ENCODE measurements at places on chromosomes 13 and 19. TPM values are rescaled to one million over a fixed set of nuclear protein-coding genes. Genes with fewer than 3 reads are reported as not detected.

DNA sequence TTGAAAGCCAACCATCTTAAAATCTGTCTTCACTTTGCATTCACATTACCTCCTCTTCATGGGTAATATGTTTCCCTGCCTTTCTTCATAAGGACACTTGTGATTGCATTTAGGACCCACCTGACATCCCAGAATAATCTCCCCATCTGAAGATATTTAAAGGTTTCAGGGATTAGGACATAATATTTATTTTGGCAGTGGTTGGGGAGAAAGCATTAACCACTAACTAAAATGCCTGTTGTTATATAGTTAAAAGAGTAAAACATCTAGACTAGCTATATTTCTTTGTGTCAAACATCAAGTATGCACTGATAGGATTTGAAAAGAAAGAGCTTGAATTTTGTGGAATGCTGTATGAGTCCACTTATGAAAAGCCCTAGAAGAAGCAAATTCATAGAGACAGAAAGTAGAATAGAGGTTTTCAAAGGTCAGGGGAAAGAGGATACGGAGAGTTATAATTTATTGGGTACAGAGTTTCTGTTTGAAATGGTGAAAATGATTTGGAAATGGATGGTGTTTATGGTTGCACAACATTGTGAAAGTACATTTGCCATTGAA, 457.7 kb upstream of the SPRY2 start:
- H3K4me3 ChIP-seq, result no peak overlapping the region
- no peak overlapping the region for H3K27ac ChIP-seq
- no peaks in the 10 kb centered on the region for H3K4me1 ChIP-seq
- H3K27me3 ChIP-seq, result no peaks in the 10 kb centered on the region

COX7A1 gene
- 32.3 TPM for total RNA-seq

WDR18 gene
- total RNA-seq, result 45.8 TPM

GRCh38 chr13:67086260-67086659, 143.9 kb downstream of the PCDH9 start:
- H3K36me3 ChIP-seq, result no peaks in the 10 kb centered on the region
- no peak overlapping the region for H3K27ac ChIP-seq
- peaks cover 3% of the 10 kb centered on the region for H3K4me1 ChIP-seq

RASAL3 gene
- 2.6 TPM for total RNA-seq

GRCh38 chr13:43514311-43514710, 272.5 kb downstream of the ENOX1 start:
- DNase-seq, result no peak
- no peak overlapping the region for H3K4me3 ChIP-seq
- no peaks in the 10 kb centered on the region for H3K36me3 ChIP-seq
- H3K4me1 ChIP-seq, result no peaks in the 10 kb centered on the region
- H3K27ac ChIP-seq, result no peak overlapping the region
- H3K27me3 ChIP-seq, result no peaks in the 10 kb centered on the region

DNA sequence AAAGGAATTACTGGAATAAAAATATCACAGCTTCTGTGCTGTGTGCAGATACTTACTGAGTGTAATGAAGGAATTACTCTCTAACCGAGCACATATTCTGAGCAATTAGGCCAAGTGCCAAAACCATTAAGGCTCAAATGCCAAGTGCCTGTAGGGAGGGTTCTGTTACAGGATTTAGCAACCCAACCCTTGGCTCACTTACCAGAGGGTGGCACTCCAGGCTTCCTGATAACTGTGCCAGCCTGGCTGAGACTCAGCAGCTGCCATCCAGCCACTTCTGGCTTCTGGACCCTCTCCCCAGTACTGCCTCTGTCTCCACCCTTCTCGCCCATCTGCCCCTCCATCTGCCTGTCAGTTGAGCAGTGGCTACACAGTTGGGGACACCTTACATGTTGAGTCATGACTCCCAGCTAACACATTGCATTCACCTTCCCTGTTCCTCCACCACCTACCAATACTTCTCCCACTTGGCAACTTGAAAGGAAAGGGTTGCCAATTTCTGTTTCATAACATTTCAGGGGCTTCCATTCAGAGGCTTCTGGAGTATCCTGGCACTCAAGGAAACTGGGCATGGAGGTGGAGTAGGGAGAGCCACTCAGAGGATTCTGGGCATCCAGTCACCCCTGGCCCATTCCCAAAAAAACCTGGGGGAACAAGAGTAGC, 110.5 kb downstream of the COG6 start:
- H3K27ac ChIP-seq, result no peak overlapping the region
- H3K4me1 ChIP-seq, result peaks cover 23% of the 10 kb centered on the region
- no peak overlapping the region for H3K4me3 ChIP-seq
- DNase-seq, result peak; percentile 70

OR10H1 gene
- total RNA-seq, result not detected

GRCh38 chr13:80047406-80047805, 293.5 kb downstream of the SPRY2 start:
- H3K4me3 ChIP-seq, result no peak overlapping the region
- H3K27ac ChIP-seq, result no peak overlapping the region
- H3K4me1 ChIP-seq, result peaks cover 7% of the 10 kb centered on the region

TEX29 gene
- not detected for total RNA-seq

- DNase-seq, result no peak
- H3K4me1 ChIP-seq, result no peaks in the 10 kb centered on the region
- H3K27me3 ChIP-seq, result no peaks in the 10 kb centered on the region
- no peak overlapping the region for H3K27ac ChIP-seq
- H3K36me3 ChIP-seq, result no peaks in the 10 kb centered on the region
- H3K4me3 ChIP-seq, result no peak overlapping the region
Measured at GRCh38 chr13:34258646-34259386, 440.9 kb downstream of the RFC3 start.

GRCh38 chr13:112443191-112443994, 67.2 kb downstream of the SPACA7 start:
- H3K4me1 ChIP-seq, result no peaks in the 10 kb centered on the region
- no peak overlapping the region for H3K27ac ChIP-seq
- peaks cover 7% of the 10 kb centered on the region for H3K27me3 ChIP-seq
- H3K4me3 ChIP-seq, result no peak overlapping the region
- no peak for DNase-seq
- H3K36me3 ChIP-seq, result no peaks in the 10 kb centered on the region

GRCh38 chr13:49374585-49375290, 69.1 kb downstream of the CAB39L start:
- H3K4me3 ChIP-seq, result no peak overlapping the region
- no peak overlapping the region for H3K27ac ChIP-seq
- DNase-seq, result no peak
- peaks cover 12% of the 10 kb centered on the region for H3K4me1 ChIP-seq
- H3K27me3 ChIP-seq, result no peaks in the 10 kb centered on the region

GRCh38 chr19:2327773-2328400, 499 bp downstream of the LSM7 start:
- DNase-seq, result no peak
- H3K4me1 ChIP-seq, result peaks cover 51% of the 10 kb centered on the region
- H3K36me3 ChIP-seq, result no peaks in the 10 kb centered on the region

- no peak overlapping the region for H3K4me3 ChIP-seq
- H3K27me3 ChIP-seq, result peaks cover 3% of the 10 kb centered on the region
- H3K4me1 ChIP-seq, result no peaks in the 10 kb centered on the region
- H3K27ac ChIP-seq, result no peak overlapping the region
- DNase-seq, result no peak
Measured at GRCh38 chr13:37647031-37647650, 48.6 kb upstream of the POSTN start.

DNA sequence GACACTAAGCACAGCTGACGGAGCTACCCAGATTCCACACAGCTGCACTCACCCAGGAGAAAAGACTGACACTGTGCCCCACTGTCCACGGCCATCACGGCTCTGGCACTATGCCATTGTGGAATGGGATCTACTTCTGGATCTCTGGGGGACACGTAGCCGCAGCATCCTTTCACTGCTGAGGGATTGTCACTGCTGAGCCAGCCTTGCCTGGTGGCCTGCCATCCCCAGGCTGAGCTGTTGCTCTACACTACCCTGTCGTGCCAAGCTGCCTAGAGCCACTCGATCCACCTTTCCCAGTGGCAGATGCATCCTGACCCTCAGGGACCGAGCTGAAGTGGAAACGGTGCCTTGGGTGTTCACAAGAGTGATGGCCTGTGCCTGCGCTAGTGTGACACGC, 5.0 kb upstream of the LILRB5 start:
- no peaks in the 10 kb centered on the region for H3K36me3 ChIP-seq
- H3K27ac ChIP-seq, result no peak overlapping the region
- H3K27me3 ChIP-seq, result no peaks in the 10 kb centered on the region
- no peaks in the 10 kb centered on the region for H3K4me1 ChIP-seq
- no peak overlapping the region for H3K4me3 ChIP-seq

NLRP11 gene
- not detected for total RNA-seq

DNA sequence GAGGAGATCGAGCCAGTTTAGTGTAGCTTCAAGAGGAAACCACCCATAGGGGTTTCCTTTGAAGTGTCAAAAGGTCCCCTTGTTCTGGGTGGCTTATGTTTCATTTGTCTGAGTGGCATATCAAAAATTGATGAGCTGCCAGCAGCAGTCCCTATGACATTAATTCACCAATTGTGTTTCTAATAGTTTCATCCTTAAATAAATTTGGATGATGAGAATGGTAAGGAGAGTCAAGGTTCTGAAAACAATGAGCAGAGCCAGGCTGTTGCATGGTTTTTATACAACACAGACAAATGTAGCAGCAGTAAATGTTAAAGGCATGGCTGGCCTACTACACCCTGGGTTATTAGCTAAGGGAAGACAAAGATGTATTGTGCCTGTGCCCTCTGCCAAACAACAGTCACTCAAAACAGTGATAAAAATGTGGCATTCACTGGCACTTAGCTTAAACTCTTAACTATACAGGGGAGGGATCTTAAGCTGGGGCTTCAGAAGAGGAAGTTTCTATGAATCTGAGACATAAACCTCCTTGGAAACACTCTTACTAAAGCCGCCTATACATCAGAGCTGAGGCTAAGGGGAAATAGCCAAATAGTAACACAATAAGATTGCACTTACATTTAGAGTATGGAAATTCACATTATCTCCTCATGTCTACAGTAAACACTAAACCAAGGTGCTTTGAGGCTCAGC, 200.5 kb downstream of the POU4F1 start:
- H3K36me3 ChIP-seq, result no peaks in the 10 kb centered on the region
- no peak overlapping the region for H3K27ac ChIP-seq
- DNase-seq, result no peak
- no peak overlapping the region for H3K4me3 ChIP-seq
- H3K4me1 ChIP-seq, result no peaks in the 10 kb centered on the region

GRCh38 chr13:39375601-39376000, 227.4 kb downstream of the LHFPL6 start:
- DNase-seq, result no peak
- H3K27ac ChIP-seq, result no peak overlapping the region
- H3K27me3 ChIP-seq, result no peaks in the 10 kb centered on the region
- no peaks in the 10 kb centered on the region for H3K36me3 ChIP-seq
- no peak overlapping the region for H3K4me3 ChIP-seq
- H3K4me1 ChIP-seq, result no peaks in the 10 kb centered on the region

GRCh38 chr19:45885556-45886426, at the start of gene IRF2BP1:
Gene IRF2BP1 (minus strand): TSS chr19:45886141. CDS start chr19:45885774, 367 bp downstream.
- no peaks in the 10 kb centered on the region for H3K27me3 ChIP-seq
- DNase-seq, result peak; percentile 93
- peak within 1 kb of the TSS; percentile 73 for H3K4me3 ChIP-seq
- H3K4me1 ChIP-seq, result peaks cover 31% of the 10 kb centered on the region
- peaks cover 5% of the 10 kb centered on the region for H3K36me3 ChIP-seq
- H3K27ac ChIP-seq, result peak within 1 kb of the TSS; percentile 89

CYP2A6 gene
- total RNA-seq, result not detected

GRCh38 chr19:45404557-45405434, at the start of gene PPP1R13L:
Gene PPP1R13L (minus strand): TSS chr19:45405069. CDS start chr19:45398318, 6,751 bp downstream.
- H3K4me1 ChIP-seq, result peaks cover 31% of the 10 kb centered on the region
- H3K27me3 ChIP-seq, result no peaks in the 10 kb centered on the region
- no peaks in the 10 kb centered on the region for H3K36me3 ChIP-seq

RNF17 gene
- total RNA-seq, result 0.83 TPM

DNA sequence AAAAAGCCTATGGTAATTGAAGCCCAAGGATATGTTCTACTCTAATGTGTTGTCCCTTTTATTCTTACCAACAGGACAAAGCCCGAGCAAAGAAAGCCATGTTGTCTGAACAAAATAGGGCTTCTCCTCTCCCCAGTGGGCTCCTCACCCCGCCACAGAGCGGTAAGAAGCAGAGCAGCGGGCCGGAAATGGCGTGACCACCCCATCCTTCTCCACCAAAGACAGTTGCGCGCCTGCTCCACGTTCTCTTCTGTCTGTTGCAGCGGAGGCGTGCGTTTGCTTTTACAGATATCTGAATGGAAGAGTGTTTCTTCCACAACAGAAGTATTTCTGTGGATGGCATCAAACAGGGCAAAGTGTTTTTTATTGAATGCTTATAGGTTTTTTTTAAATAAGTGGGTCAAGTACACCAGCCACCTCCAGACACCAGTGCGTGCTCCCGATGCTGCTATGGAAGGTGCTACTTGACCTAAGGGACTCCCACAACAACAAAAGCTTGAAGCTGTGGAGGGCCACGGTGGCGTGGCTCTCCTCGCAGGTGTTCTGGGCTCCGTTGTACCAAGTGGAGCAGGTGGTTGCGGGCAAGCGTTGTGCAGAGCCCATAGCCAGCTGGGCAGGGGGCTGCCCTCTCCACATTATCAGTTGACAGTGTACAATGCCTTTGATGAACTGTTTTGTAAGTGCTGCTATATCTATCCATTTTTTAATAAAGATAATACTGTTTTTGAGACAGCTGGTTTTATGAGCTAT, 12.0 kb downstream of the CCNE1 start:
- DNase-seq, result no peak
- H3K4me1 ChIP-seq, result no peaks in the 10 kb centered on the region
- no peaks in the 10 kb centered on the region for H3K27me3 ChIP-seq
- H3K4me3 ChIP-seq, result no peak overlapping the region

ZNF577 gene
- total RNA-seq, result 34.9 TPM

ATP4B gene
- total RNA-seq, result not detected

CIC gene
- total RNA-seq, result 56.4 TPM

DNA sequence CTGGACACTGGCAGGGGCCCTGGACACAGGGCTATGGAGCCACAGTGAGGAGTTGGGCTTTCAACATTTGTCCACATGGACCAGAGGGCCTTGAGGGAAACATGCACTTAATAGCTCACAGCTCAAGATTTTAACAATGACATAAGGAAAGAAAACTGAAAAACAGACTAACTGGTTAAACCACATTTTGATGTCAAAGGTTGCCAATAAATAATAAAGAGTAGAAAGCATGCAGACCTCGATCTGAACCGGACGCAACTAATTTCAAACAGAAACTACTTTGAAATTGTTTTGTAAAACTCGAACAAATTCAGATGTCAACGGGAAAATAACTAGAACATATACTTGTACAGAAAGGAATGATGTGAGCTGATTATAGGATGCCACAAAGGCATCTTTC, 15.5 kb upstream of the ZNF888 start:
- no peaks in the 10 kb centered on the region for H3K36me3 ChIP-seq
- no peaks in the 10 kb centered on the region for H3K27me3 ChIP-seq
- no peak for DNase-seq
- peaks cover 9% of the 10 kb centered on the region for H3K4me1 ChIP-seq
- H3K27ac ChIP-seq, result no peak overlapping the region

GRCh38 chr19:8194528-8195267, 14.5 kb upstream of the CERS4 start:
- no peak overlapping the region for H3K4me3 ChIP-seq
- H3K36me3 ChIP-seq, result no peaks in the 10 kb centered on the region
- no peak overlapping the region for H3K27ac ChIP-seq
- H3K4me1 ChIP-seq, result peaks cover 6% of the 10 kb centered on the region

- no peak for DNase-seq
- no peak overlapping the region for H3K4me3 ChIP-seq
- H3K27ac ChIP-seq, result no peak overlapping the region
- H3K36me3 ChIP-seq, result no peaks in the 10 kb centered on the region
- no peaks in the 10 kb centered on the region for H3K4me1 ChIP-seq
- H3K27me3 ChIP-seq, result no peaks in the 10 kb centered on the region
Measured at GRCh38 chr19:39218230-39219007, 14.4 kb upstream of the SYCN start.

GRCh38 chr13:33274264-33274663, 11.3 kb downstream of the STARD13 start:
- DNase-seq, result no peak
- no peaks in the 10 kb centered on the region for H3K36me3 ChIP-seq
- no peak overlapping the region for H3K4me3 ChIP-seq
- peaks cover 51% of the 10 kb centered on the region for H3K4me1 ChIP-seq
- H3K27me3 ChIP-seq, result no peaks in the 10 kb centered on the region
